ENCODE measurements at places on chromosomes 12 and 14.

DNA sequence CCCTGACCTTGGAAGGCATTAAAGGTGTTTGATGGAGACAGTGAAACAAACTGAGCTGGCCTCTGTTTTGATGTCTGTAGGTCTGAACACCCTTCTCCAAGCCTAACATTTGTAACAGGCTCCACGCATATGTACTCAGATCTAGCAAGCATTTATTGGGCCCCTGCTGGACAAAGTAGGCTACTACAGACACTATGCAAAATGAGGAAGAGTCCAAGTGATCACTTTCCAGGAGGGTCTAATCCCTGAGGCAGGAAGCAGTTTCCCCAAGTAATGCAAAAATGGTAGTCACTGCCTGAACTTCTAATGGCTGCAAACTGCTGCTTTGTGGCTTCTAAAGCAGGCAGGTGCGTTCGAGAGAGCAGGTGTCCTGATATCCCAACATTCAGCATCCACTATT, 405.8 kb downstream of the MED13L start:
- DNase-seq: peak; percentile 14

GRCh38 chr12:46209170-46209569, 59.7 kb downstream of the SLC38A1 start:
- DNase-seq: peak; percentile 58

DNA sequence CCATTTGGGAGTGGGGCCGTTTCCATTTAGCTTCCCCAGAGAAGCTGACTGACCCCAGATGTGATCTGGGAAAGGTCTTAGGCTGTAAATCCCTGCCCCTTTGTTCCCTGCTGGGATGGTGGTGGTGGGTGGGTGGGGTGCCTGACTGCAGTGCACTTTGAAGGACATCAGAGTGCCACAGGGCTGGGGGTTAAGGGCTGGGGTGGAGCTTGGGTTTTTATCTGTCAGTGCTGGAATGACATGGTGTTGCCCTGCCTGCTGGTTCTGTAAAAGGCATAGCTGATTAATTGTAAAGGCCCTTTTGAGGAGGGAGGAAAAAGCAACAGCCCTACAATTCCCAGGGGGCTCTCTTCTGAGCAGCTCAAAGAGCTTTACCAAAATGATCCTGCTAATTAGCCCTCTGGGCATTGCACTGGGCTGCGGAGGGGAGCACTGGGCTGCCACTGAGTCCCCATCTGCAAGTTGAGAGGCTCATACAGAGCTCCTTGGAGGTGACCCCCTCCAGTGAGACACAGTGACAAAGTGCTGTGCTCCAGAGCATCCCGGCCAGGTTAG, 21.1 kb downstream of the PLEKHG3 start:
- no peak for DNase-seq

DNA sequence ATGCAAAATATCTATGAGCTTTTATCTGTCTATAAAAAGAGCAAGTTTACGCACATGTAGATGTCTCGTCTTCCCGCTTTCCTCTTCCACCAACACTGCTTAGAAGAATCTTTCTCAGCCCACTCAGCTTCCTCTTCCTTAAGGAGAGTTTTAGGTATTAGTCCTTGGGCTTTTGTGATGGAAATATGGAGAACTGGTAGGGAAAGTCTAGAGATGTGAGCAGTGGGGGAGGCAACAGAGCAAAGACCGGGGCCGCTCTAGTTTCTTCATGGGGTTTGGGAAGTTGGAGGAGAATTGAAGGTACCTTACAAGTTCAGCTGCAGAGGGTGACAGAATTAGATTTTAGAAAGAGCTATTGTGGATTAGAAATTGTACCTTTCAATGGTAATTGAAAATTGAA, 56.3 kb upstream of the CPNE8 start:
- DNase-seq: no peak

- DNase-seq: no peak
Measured at GRCh38 chr14:104332634-104333270, 194.4 kb downstream of the KIF26A start.
